ENCODE measurements at places on chromosomes 12 and 14. TPM values are rescaled to one million over a fixed set of nuclear protein-coding genes. Genes with fewer than 3 reads are reported as not detected.

The PLEKHH1 gene
- 35.7 TPM for total RNA-seq

The CFAP73 gene
- total RNA-seq, result not detected

The NKX2-1 gene
- total RNA-seq, result not detected

The CATSPERB gene
- total RNA-seq, result not detected

GRCh38 chr12:117699118-117699517, 269.7 kb downstream of the KSR2 start:
- DNase-seq, result no peak

DNA sequence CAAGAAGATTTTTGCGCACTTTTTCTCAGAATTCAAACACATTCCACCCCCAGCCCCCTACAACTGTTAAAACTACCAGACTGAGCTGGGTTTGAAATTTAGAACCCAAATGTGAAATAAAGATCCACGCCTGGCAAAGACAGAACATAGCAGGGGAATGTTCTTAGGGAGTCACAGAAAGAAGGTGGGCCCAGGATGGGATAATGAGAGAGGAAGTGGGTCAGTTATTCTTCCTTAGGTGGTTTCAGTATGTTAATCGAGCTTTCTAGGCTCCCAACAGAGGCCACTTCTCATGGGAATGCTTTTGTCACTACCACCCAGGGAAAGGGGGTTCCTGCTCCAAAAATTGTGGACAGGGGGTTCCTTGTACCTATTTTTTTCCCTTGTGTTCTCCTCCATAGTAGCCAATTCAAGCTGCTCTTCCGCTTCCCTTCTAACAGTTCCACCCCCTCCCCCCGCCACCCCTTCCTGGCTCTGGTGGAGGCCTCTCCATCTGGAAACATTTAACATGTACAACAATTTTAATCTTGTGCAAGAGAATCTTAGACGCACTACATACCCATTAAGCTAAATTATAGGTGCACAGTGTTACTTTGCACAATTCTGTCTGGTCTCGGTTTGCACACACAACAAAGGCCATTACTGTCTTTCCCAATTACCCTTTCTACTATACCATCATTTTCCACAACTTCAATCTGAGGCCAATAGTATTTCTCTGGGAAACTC, 218.1 kb downstream of the MON2 start:
- DNase-seq, result no peak

DNA sequence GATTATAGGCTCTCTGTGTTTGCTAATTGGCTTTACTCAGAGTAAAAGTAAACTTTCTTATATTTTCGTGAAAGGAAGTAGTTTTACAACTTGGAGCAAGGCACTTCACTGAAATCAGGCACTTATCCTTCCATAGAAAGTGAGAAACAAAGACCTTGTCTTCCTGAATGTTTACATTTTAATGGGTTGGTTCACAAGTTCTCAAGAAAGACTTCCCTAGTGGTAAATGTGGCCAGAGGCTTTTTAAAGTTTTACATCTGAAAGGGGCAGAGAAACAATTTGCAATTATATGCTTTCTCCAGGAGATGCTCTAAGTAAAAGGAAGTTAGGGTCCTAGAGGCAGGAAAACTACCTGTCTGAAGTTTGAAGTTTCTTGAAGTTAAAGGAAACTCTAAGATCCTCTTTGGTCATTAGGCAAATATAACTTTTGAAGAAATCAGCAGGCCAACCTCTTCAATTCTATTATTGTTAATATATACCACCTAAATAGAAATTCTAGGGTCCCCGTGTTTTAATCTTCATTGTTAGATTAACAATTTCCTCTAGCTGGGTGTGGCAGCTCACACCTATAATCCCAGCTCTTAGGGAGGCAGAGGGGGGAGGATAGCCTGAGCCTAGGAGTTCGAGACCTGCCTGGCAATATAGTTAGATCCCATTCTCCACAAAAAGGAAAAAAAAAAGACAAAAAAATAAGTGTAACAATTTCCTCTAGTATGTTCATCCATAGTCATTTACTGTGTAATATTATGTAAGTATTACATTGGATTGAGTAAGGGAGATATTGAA, 644.9 kb upstream of the FOXG1 start:
- DNase-seq, result no peak

DNA sequence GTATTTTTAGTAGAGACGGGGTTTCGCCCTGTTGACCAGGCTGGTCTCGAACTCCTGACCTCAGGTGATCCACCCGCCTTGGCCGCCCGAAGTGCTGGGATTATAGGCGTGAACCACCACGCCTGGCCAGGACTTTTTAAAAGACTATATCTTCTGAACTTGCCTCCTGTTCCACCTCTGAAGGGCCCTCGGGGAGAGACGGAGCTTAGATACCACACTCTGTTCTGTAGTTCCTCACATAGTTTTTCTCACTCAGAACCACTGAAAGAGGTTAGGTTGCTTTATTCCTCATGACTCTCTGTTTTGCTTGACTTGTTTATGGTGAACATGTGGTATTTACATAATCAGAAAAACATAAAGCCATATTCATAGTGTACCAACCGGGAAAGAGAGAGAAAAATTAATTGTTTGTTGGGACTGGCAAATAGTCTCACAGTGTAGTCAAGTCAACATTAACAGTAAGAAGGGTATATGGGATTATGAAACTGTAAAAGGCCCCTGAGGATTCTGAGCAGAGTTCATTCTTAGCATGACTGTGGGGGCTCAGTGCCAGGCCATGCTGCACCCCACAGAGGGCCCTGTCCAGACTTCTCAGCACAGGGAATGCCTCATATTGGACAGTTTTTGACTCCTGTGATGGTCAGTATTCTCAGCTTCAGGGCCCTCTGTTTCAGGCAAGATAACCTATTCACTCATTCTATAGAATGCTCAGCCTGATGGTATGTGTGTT, 342.3 kb downstream of the ZFP36L1 start:
- no peak for DNase-seq

DNA sequence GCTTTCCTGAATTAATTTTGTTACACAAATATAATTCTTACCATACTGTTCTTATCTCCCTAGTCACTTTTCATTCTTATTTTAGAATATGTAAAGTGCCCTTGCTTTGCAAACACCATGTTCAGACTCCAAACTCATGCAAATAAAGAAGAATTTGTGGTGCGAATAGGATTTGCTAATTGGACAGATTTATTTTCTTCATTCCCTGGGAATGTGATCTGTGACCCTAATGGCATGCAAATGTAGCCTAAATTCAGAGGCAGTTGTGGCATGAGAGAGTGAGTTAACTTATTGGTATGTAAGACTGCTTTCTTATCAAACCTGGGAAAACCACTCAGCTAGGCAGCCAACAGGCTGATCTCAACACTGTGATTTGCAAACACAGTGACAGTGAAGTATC, 10.0 kb downstream of the CAPZA3 start:
- no peak for DNase-seq
